Large intestine (tissue), 12 donors: ENCODE measurements at places on chromosomes 1 and 21. TPM values are rescaled to one million over a fixed set of nuclear protein-coding genes. Genes with fewer than 3 reads are reported as not detected.
A peak's percentile ranks its signal among the peaks of the same experiment; 100 is the strongest.

The TCEA3 gene
- polyA plus RNA-seq = 29.4 TPM

The CELA2A gene
- 0.18 TPM for polyA plus RNA-seq

- no peak for DNase-seq
Measured at GRCh38 chr21:14826630-14827029, 238.2 kb downstream of the NRIP1 start.

DNA sequence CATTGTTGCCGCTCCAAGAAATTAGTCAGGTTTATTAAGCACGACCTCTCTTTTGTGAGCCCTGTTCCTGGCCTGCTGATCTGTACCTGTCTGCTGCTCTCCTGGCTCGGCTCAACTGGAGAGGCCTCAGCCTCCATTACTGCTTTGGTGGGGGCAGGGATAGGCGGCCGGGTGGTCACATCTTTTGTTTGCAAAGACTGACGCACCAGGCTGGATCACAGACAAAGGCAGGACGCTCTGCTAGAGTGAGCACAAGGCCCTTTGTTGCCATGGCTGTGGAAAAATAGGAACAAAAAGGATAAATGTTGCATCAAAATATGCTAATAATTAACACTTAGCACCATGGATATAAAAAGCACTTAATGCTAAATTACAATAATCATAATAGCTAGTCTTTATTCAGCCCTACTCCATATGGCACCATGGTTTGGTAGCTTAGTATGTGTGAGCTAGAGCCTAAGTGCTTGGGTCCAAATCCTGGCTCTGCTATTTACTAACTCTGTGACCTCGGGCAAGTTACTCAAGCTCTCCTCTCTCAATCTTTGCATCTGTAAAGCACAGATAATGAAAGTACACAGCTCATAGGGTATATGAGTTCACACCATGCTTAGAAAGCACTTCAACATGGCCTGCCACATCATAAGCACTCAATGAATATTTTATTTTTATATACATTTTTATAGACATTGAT, 28.9 kb upstream of the HPDL start:
- DNase-seq = peak; percentile 26

The SPATA6 gene
- 8.2 TPM for polyA plus RNA-seq

The SELL gene
- polyA plus RNA-seq = 2.1 TPM

The SDE2 gene
- polyA plus RNA-seq = 16.7 TPM

DNA sequence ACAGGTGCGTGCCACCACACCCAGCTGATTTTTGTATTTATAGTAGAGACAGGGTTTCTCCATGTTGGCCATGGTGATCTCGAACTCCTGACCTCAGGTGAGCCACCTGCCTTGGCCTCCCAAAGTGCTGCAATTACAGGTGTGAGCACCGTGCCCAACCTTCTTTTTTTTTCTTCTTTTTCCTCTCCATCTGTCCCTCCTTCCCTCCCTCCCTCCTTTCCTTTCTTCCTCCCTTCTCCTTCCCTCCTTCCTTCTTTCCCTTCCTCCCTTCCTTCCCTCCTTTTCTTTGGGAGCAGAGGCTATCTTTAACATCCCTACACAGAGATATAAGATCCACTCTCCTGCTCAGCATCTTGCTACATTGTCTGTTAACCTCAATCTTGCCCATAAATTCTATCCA, 24.4 kb upstream of the FAM89A start:
- no peak for DNase-seq

GRCh38 chr1:203117611-203118575, 9.6 kb upstream of the ADORA1 start:
- DNase-seq = peak; percentile 55

The TNFRSF18 gene
- polyA plus RNA-seq = 0.49 TPM
